A549 (cell line): ENCODE measurements at places on chromosomes 7 and 10.

DNA sequence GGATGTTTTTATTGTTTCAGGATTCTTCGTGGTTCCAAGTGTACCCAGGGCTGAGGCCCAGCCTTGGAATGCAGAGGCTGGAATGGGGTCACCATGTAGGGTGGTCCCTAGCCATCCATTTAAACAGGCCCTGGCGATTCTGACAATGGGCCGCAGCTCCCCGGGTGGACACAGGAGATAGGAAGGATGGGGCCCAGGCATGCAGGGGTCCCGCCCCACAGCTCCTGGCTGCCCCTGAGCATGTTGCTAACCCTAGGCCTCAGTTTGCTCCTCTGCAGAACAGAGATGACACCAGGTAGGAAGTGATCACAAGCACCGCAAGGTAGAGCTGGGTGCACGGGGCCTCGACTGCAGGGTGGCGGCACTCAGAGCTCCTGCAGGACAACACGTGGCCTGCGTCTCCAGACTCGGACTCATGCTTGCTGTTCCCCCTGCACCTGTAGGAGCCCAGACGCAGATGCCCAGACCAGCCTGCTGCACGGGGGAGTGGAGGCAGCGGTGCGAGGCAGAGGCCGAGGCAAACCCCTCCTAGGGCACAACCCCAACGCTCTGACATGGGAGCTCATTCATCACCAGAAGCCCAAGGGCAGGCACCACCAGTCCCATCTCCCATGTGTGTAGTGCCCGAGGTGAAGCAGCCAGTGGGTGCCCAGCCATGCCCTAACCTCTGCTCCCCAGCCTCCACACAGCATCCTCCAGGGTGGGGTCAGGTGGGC, 25.5 kb downstream of the VIPR2 start:
- DNase-seq: no peak

- DNase-seq: no peak
Observed at GRCh38 chr7:2566348-2566889, 7.6 kb downstream of the IQCE start.

GRCh38 chr7:142196066-142196840, 61.6 kb downstream of the PRSS58 start:
- DNase-seq: no peak

DNA sequence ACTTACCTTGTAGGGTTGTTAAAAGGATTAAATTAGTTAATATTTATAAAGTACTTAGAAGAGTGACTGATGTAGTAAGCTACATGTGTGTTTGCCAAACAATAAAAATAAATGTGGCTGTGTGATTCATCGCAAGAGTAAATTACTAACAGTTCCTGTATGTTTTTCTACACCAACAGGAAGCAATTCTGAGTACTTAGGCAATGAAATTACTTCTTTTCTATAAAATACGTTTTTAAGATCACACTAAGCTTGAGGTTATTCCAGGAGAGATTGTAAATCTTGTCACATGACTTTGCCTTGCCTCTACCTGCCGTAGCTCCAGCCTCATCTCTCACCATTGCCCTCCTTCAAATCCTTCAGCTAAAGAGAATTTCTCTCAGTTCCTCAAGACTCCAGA, 18.1 kb upstream of the GSTK1 start:
- no peak for DNase-seq
